T-helper 17 cell (primary cell): ENCODE measurements at places on chromosomes 5 and 9. TPM values are rescaled to one million over a fixed set of nuclear protein-coding genes. Genes with fewer than 3 reads are reported as not detected.

GRCh38 chr5:84163671-84164070, 221.0 kb downstream of the EDIL3 start:
- DNase-seq: no peak

GRCh38 chr9:77427256-77427927, 220.7 kb downstream of the GNA14 start:
- DNase-seq: no peak

- no peak for DNase-seq
Measured at GRCh38 chr5:132079619-132080018, 6.0 kb downstream of the CSF2 start.

DNA sequence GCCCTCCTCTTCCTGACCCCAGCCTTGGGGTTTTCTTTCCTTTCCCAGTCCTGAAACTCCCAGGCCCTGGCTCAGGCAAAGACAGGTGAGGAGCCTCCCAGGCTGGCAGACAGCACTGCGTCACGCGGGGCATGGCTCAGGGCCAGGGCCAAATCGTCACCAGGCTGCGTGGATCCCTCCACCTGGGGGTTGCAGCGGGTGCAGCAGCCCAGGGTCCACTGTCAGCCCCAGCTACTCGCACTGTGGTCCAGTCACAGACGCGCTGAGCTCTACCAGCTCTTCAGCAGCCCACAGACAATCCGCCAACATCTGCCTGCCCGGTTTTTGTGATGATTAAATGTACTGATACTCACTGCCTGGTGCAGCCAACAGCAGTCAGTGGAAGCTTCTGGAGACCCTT, 12.1 kb downstream of the FAM78A start:
- no peak for DNase-seq

- DNase-seq: no peak
Measured at GRCh38 chr9:89915187-89915586, 310.4 kb downstream of the GADD45G start.

DNA sequence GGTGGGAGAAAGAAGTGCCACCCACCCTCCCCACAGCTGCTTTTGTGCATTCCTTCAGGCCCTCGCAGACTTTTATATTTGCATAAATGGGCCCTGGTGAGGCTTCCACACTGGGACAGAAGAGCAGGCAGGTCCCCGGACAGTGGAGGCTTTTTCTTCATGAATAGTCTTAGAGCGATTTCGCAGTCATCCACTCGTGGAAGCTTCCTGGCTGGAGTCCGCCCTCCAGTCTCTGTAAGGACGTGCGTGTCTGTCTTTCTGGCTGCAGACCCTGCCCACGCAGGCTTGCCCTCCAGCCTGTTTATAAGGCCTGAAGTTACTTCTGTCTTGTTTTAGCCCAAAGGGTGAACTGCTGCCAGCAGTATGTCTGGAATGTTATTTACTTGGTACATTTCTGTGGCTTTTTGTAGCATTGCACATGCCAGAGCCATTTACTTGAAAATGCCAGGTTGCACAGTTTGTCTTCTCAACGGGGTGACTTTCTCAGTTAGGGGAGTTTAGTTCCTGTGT, 195.7 kb downstream of the AOPEP start:
- no peak for DNase-seq

DNA sequence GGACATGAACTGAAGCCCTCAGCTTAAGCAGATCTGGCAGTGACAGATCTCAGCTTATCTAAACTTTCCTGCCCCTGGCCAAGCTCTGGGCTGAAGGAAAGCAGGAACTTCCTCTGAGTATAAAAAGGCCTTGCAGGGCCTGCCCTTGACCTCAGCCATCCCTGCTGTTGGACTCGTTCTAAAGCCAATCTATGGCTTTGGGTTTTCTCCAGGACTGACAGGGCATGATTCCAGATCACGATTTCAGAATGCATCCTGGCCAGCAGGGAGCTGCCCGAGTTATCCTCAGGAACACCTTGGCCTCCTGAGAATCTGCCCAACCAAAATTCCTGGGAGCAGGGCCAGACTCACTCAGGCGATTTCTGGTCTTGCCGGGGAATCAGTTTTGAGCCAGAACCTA, 502.7 kb downstream of the TLE4 start:
- no peak for DNase-seq

GRCh38 chr9:10614196-10614800, 1.5 kb upstream of the PTPRD start:
- DNase-seq: no peak

DNA sequence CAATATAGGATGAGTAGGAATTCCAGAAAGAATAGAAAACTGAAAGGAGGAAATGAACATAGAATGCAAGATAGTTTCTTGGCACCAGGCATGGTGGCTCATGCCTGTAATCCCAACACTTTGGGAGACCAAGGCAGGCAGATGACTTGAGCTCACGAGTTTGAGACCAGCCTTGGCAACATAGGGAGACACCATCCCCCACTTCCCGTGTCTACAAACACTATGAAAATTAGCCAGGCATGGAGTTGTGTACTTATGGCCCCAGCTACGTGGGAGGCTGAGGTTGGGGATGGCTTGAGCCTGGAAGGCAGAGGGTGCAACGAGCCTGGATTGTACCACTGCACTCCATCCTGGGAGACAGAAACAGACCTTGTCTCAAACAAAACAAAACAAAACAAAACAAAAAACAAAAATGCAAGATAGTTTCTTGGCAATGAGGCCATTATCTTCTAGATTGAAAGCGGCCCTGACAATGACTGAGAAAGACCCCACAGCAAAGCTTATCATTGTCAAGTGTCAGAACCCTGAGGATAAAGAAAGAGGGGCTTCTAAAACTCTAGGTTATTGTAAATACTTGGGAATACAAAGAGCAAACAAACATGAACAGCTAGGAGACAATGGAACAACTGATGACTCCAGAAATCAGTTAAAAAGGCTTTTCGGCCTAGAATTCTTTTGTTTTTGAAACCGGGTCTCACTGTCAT, 9.2 kb downstream of the SQSTM1 start:
- no peak for DNase-seq

GRCh38 chr9:88429595-88430430, 41.6 kb downstream of the SPIN1 start:
- DNase-seq: no peak

DNA sequence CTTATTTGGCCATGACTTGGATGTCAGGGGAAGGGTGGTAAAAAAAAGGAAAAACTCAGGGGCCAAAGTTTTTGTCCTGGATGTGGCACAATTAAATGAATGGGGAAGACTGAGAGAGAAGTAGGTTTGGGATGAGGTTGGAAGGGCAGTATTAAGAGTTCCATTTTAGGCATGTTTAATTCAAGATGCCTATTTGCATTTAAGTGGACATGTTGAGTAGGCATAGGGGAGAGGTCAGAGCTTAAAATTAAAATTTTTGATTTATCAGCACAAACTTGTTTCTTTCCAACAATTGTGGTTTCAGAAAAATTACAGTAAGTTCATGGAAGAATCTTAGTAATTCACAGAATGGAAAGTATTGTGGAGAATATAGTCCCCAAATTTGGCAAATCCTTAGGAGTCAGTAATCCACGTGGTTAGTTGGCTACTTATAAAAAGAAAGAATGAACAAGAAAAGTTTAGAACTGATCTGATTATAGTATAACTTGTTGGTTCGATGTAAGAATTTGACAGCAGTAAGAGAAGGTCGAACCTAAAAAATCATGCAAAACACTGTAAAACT, 265.9 kb downstream of the SAXO1 start:
- DNase-seq: no peak

DNA sequence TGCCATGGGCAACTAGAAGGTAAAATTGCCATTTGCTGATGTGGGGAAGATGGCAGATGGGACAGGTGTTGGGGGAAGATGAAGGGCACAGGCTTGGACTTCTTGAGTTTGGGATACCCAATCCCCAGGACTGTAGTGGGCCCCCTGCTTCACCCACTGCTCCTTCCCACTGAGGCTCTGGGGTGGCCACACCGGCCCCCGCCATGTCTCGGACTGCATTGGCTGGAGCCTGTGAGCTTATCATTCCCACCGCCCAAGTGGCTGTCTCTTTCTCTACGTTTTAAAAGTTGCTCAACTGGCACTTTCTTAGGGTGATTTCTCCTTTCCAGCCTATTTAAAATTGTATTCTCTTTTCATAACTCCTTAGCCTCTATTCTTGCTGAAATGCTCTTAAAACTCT, 730.0 kb upstream of the ADAMTS16 start:
- no peak for DNase-seq

DNA sequence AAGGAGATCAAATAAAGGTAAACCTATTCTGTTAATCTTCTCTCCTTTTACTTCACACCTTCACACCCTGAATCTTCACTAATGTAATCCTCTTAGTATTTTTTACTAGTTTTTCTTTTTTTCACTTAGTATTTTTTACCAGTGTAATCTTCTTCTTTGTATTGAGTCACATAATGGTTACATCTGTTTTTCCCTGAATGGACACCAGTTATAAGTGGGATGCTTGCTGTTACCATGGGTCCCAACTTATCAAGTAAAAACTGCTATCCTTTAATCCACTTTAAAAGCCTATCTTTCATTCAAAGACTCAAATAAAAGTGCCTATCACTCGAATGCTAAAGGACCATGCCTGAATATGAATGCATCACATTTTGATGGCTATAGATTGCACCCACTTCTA, 15.1 kb downstream of the ZFAND5 start:
- DNase-seq: no peak

GRCh38 chr5:127582773-127583370, 65.4 kb downstream of the PRRC1 start:
- no peak for DNase-seq

- DNase-seq: no peak
Measured at GRCh38 chr5:160635046-160635445, 213.4 kb downstream of the PTTG1 start.

DNA sequence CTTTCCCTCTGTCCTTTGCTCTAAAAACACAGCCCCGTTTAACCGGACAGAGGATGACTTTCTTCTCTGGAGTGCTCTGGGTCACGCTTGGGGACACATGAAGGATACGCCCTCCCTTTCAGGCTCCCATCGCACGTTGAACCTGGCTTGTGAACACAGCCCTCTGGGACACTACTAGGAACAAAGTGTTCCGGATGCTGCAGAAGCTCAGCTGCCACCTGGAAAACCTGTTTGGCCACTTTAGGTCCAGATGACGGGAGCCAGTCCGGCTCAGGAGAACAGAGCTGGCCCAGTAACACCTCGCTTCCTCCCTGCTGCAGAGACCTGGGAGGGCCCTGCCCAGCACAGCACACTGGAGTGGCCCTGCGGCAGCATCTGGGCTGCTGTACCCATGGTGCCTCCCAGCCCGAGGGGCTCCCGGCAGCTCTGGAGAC, 60.1 kb downstream of the GADD45G start:
- DNase-seq: no peak

GRCh38 chr9:136228107-136228875, 17.3 kb downstream of the QSOX2 start:
- DNase-seq: no peak

The ERAP2 gene
- total RNA-seq: 42.7 TPM

The ANKRA2 gene
- total RNA-seq: 28.1 TPM

The MEGF10 gene
- not detected for total RNA-seq

The DBH gene
- total RNA-seq: not detected

The EIF4EBP3 gene
- 9.1 TPM for total RNA-seq

The CMBL gene
- total RNA-seq: 0.39 TPM
